AG10803 (cell line): ENCODE measurements at places on chromosomes 11 and 22.

DNA sequence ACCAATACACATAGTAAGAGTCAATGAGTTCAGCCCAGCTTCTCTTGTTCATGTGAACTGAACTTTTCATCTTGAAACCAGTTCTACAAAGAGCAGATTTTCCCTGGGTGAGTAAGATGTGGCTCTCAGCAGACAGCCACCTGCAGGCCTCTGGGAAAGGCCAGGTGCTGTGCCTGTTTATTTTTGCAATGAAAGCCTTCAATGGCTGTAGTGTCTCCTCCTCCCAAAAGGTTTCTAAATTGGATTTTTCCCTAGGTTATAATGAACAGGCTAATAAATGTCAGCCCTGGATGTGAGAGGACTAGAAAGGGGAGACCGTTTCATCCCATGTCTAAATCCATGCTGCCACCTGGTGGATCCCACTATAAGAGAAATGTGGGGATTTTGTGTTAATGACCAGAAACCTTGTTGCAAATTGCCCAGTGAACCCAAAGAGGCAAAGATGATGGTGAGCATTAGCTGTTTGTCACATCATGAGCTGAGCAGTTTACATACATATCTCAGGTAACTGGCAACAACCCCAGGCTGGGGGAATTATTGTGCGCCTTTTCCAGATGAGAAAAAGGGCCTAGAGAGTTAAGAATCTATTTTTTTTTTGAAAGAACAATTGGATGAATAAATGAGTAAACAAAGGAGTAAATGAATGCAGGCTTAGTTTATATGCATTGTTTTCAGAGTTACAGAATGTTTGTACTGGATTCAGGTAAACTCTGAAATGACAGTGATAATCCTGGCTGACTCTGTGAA is 12.7 kb downstream of the C11orf91 start:
- peak; percentile 77 for DNase-seq

- no peak for DNase-seq
These were observed 33.8 kb downstream of the TXN2 start for GRCh38 chr22:36447632-36448031.

DNA sequence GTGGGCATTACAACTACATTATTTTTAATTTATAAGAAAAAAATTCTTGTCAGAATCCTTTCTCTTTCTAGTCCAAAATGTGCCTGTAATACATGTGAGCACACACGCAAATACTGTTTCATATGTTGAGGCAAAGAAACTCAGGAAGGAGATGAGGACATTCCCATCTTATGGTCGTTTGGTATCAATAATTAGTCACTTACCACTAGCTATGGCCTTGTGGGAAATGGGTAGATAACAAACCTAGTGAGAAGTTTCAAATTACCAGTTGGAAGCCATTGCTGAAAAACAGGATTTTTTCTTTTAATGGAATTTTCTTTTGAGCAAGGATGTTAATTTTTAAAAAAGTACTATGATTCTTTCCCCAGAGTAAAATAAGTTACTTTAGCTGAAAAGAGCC is 25.7 kb downstream of the AMOTL1 start:
- no peak for DNase-seq

DNA sequence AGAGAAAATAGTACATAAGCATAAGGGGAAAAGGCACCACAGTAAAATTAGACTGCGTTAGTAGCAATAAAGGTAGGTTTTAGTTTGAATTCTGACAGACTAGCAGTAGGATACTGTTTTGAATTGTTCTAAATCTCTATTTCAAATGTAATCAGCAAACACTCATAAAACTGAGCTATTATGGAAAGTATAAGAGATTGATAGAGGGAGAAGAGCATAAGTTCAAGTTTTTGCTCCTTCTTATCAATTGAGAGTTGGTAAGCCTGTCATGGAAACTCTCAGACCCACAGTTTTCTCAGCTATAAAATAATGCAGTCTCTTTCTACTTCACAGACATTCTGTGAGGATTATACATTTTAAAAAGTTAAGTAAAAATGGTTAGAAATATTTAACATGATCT is 840.2 kb upstream of the CNTN5 start:
- no peak for DNase-seq

- DNase-seq: no peak
These were observed 33.2 kb downstream of the TOLLIP start for GRCh38 chr11:1276041-1276790.

DNA sequence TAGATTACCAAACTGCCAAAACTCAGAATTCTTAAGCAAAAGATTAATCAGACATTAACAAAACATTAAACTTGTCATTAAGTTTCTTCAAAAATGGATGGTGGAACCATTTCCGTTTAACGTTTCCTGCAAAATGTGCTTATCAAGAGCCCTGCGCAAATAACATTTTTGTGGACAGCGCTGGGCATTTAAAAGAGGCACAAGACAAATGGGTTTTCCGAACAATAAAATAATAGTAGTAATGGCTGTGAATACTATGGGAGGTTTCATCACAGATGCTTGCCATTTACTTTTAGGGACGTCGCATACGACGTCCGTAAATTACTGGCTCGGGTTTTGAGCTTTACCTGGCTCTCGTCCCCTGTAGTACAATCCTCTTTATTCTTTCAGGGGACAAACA is 1.1 kb downstream of the NPAT start:
- peak; percentile 48 for DNase-seq

- DNase-seq: no peak
These were observed 45.8 kb downstream of the HEPHL1 start for GRCh38 chr11:94066901-94067429.

GRCh38 chr22:47173535-47174021 is 411.1 kb downstream of the TBC1D22A start:
- no peak for DNase-seq

DNA sequence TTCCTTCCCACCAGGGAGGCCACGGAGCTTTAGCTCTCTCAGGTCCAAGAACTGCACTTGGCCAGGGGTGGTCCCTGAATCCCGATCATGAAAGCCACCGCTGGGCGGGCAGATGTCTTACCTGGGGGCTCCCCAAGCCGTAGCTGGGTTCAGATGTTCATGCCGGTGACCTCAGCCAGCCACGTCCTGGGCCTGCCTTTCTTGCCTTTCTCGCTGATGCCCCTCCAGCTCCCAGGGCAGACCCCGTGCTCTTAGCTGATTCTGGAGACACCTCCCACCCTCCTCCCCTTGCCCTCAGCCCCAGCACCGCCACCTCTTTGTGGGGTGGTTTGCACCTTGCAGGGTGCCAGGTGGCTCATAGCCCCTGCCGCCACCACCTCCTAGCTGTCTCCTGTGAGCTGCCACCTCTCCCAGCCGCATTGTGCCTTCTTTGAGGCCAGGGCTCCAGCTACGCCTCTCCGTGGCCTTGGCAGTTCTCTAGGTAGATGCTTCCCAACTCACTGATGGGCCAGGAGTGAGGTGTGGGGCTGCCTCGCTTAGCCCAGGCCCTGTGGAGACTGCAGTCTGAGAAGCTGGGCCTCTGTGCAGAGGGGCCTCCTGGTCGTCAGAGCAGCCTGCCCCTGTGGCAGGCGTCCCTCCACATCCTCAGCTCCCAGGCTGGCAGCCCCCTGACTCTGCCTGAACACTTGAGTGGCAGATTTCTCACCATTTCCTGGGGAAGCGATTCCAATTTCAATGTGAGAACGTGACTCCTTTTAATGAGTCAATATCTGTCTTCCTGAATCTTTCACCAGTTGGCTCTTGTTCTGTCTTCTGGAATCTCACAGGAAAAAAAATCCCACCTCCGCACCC is 97.6 kb upstream of the B3GAT1 start:
- DNase-seq: no peak

GRCh38 chr11:65576232-65576866 is 496 bp downstream of the EHBP1L1 start:
- no peak for DNase-seq

DNA sequence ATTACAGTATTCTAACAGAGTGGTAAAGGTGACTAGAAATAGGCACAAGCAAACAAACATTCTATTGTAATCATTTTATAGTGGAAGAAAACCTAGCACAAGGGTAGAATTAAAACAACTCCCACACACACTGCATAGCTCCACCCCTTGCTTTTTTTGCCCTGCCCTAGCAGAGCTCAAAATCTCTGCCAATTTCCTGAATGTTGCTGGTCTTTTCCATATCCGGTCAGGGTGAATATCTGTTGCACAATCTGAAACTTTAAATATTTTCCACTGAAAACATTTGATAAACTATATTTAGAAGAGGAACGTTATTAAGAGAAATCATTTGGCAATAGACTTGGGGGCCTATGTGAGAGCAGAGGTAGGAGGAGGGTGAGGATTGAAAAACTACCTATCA is 2.7 kb downstream of the SPA17 start:
- DNase-seq: peak; percentile 55

- no peak for DNase-seq
These were observed 135.0 kb downstream of the CSNK2A3 start for GRCh38 chr11:11217929-11218628.

DNA sequence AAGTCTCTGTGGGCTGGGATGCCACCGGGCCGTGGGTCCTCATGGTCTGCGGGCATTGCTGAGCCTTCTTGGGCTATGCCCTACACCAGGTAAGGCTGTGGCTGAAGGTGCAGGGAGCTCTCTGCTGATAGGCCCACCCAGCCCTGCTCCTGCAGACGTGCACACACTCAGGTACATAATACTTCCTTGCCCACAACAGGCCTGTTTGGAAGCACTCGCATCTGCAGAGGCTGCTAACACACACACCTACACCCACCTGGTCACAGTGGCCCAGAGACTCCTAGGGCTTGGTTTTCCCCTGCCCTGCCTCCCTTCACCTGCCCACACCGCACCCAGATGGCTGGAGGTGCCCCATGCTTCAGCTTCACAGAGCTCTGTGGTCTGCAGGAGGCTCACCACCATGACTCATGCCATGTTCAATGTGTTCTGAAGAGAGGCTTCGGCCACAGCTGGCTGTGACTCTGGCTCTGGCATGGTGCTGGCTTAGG is 72.8 kb upstream of the KCNQ1OT1 start:
- peak; percentile 53 for DNase-seq

GRCh38 chr11:92528001-92528400 is 303.4 kb downstream of the FAT3 start:
- DNase-seq: peak; percentile 92

GRCh38 chr11:110019675-110020074 is 73.5 kb upstream of the ZC3H12C start:
- DNase-seq: no peak

GRCh38 chr11:121446752-121447156 is 5.4 kb upstream of the SORL1 start:
- peak; percentile 6 for DNase-seq

DNA sequence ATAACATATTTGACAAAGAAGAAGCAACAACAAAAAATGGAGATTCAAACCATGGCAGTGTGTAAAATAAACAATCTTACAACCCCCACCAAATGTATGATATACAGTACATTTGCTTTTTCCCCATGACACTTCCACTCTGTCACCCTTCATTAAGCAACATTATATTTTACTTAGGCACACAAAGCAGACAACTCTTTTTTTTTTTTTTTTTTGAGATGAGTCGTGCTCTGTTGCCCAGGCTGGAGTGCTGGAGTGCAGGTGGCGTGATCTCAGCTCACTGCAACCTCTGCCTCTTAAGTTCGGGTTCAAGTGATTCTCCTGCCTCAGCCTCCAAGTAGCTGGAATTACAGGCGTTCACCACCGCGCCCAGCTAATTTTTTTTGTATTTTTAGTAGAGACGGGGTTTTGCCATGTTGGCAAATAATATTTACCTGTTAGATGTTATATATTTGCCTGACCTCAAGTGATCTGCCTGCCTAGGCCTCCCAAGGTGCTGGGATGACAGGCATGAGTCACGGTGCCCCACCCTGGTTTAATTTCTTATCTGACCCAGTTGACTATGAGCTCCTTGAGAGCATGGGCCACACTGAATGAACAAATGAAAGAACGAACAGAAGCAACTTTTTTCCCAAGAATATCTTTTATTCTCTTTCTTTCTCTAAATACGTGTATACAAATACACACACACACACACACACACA is 5.5 kb upstream of the PCF11 start:
- no peak for DNase-seq

GRCh38 chr11:127338380-127339259 is 338.1 kb upstream of the KIRREL3 start:
- DNase-seq: no peak

- DNase-seq: no peak
These were observed 25.9 kb downstream of the ALG12 start for GRCh38 chr22:49892226-49892899.

- no peak for DNase-seq
These were observed 2.8 kb downstream of the KRTAP5-6 start for GRCh38 chr11:1699771-1700170.

DNA sequence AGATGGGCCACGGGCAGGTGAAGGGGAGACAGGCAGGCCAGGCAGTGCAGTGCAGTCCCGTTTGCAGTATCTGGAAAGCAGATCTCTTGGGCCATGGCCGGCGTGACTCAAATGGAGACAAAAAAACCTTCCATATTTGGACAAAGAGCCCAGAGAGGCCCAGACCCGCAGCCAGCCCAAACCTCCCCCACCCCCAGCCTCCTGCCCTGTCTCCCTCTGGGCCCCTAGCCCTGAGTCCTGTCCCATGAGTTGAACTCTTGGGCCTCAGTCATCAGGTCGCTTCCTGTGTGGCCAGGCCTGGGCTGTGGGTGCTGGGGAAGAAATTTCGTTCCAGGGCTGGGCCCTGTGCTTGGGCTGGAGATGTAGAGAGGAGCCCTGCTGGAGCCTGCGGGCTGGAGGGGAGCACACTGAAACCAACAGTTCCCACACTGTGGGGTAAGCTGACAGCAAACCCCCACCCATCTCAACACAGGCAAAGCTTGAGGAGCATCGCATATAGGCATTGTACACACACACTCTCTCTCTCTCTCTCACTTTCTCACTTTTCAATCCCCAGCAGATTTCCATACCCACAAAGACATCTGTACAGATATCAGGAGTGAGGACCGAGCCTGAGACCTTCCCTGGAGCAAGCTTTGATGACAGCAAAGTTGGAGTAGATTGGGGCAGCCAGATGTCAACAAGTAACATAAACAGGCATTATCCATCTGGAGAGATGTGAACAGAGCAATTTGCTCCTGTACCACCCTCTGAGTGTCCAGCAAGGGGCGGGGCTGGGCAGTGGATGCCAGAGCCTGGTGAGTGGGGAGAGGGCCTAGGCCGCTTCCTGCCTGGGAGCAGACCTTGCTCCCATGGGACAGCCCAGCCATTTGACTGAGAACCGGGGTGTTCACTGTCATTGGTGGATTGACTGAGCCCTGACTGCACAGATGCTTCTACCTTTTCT is 17.2 kb downstream of the ARHGEF17 start:
- DNase-seq: peak; percentile 59

DNA sequence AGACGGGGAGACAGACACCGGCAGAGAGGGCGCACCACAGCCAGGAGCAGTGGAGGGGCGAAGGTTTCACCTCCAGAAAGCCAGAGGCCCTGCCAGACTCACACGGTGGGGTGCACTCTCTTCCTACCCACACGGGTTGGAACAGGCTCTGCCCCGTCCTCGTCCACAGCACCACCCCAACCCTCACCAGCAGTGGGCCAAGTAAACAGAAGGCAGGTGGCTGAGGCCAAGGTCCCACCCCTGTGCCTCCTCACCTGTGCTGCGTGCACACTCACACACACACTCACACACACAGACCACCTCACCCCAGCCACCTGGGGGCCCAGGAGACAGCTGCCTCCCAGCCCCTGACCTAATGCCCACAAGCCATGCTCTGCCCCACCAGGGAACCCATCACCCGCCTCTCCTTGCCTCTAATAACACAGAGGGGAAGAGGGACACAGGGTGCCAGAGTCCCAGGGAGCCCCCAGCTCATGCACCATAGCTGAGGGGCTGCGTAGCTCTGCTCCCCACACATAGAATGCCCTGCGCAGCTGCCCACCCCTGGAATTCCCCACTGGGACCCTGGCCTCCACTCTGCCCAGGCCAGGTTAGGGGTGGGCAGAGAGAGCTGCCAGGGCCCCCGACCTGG is 3.1 kb downstream of the CYB5R3 start:
- no peak for DNase-seq
